ENCODE measurements at places on chromosomes 5 and 9. TPM values are rescaled to one million over a fixed set of nuclear protein-coding genes. Genes with fewer than 3 reads are reported as not detected.
A peak's percentile ranks its signal among the peaks of the same experiment; 100 is the strongest.

The ZNF618 gene
- 31.5 TPM for total RNA-seq

The WDR38 gene
- not detected for total RNA-seq

The SLC4A9 gene
- total RNA-seq: 1.1 TPM

The ODF2 gene
- 34.5 TPM for total RNA-seq

The RNF14 gene
- 27.5 TPM for total RNA-seq

DNA sequence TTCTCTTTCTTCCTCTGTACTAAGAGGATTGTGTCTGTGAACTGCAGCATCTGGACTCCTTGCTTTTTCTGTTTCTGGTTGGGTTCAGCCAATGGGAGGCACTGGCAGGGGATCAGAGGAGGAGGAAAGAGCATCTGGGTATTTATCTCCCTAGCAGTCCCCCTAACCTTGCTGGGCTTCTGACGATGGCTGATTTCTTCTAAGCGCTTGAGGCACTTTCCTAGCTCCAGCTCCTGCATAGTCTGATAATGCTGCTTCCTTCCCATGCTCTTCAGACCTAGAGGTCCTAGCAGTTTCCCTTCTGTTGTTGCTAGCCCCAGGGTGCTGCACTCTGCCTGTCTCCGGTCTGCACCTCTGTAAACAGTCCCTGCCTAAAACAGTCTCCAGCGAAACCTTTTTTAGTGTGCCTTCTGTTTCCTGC, 225.1 kb downstream of the PDZD2 start:
- no peaks in the 10 kb centered on the region for H3K36me3 ChIP-seq
- peak; percentile 52 for DNase-seq
- no peak overlapping the region for H3K4me3 ChIP-seq
- no peak overlapping the region for H3K27ac ChIP-seq
- H3K27me3 ChIP-seq: no peaks in the 10 kb centered on the region

DNA sequence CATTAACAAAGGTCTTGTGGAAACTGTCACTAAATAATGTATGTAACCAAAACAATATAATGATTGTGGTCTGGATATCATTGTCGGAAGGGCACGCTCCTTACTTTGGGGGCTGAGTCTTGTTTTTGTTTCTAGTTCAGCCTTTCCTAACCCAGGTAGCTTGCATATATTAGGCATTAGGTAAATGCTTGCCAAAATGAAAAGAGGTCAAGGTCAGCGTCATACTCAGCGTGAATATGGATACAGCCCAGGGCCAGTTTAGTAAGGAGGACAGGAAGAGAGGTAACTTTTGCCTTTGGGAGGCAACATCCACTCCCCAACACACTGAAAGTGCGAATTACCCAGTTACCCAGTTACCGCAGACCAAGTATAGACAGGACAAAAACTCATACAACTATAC, 171.4 kb downstream of the RAB3C start:
- no peak for DNase-seq
- no peaks in the 10 kb centered on the region for H3K4me1 ChIP-seq
- H3K27ac ChIP-seq: no peak overlapping the region
- H3K36me3 ChIP-seq: no peaks in the 10 kb centered on the region
- H3K27me3 ChIP-seq: no peaks in the 10 kb centered on the region
- H3K4me3 ChIP-seq: no peak overlapping the region

DNA sequence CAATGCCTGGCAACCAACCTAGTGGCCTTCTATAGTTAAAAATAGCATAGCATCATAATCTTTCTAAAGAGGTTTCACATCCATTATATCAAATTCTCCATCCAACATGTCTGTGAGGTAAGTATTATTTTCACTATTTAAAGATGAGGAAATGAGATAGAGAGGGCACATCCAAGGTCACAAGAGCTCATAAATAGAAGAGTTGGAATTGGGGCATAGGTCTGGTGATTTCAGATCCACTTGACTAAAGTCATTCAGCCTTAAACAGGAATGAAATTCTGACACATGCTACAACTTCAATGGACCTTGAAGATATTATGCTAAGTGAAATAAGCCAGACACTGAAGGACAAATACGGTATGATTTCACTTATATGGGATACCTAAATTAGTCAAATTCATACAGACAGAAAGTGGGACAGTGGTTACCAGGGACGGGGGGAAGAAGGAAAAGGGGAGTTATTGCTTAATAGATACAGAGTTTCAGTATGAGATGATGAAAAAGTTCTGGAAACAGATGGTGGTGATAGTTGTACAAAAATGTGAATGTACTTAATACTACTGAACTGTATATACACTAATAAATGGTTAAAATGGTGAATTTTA, 259.6 kb upstream of the NR4A3 start:
- no peaks in the 10 kb centered on the region for H3K36me3 ChIP-seq
- no peak overlapping the region for H3K27ac ChIP-seq
- DNase-seq: no peak

DNA sequence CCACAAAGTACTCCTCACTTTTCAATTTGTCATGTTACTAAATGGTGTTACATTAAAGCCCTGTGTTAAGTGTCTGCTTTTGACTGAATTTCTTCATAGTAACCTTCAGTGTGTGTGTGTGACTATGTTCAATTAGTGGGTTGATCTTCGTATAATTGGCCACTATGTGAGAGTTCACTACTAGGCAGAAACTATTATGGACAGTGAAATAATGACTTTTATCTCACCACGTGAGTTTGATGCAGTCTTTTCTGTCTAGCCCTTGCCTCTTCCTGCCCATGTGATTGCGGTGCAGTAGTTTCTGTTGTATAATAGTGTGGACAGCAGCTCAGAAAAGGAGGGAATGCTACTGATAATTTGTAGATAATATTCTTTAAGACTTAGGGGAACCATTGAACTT, 1.8 kb upstream of the MAML1 start:
- no peak overlapping the region for H3K4me3 ChIP-seq
- no peaks in the 10 kb centered on the region for H3K4me1 ChIP-seq
- no peak for DNase-seq
- H3K27ac ChIP-seq: no peak overlapping the region

DNA sequence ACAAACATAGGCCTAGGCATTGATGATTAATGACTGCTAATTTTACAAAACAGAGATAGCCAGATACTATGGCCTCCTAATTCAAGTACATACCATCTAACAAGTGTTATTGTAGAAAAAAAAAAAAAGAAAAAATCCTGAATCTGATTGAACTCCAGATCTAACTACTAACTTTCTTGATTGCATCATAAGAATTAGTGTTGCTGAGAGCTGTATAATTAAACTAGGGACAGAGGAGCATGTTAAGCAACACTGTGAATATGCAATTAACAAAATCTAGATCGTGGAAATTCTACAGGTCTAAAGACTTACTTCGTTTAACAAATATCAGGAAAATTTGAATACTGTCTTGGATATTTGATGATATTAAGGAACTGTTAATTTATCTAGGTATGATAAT, 208.3 kb upstream of the ZNF608 start:
- DNase-seq: no peak
- no peak overlapping the region for H3K27ac ChIP-seq
- no peaks in the 10 kb centered on the region for H3K36me3 ChIP-seq
- H3K4me3 ChIP-seq: no peak overlapping the region
- H3K4me1 ChIP-seq: no peaks in the 10 kb centered on the region

- no peak overlapping the region for H3K4me3 ChIP-seq
- no peaks in the 10 kb centered on the region for H3K36me3 ChIP-seq
- no peak overlapping the region for H3K27ac ChIP-seq
- H3K4me1 ChIP-seq: no peaks in the 10 kb centered on the region
- DNase-seq: peak; percentile 54
These were observed 1072.6 kb upstream of the COX7C start for GRCh38 chr5:85545129-85545528.

GRCh38 chr5:175466700-175467318, 11.6 kb upstream of the SFXN1 start:
- H3K36me3 ChIP-seq: no peaks in the 10 kb centered on the region
- no peak for DNase-seq
- no peak overlapping the region for H3K27ac ChIP-seq
- no peaks in the 10 kb centered on the region for H3K27me3 ChIP-seq
- peaks cover 15% of the 10 kb centered on the region for H3K4me1 ChIP-seq
- no peak overlapping the region for H3K4me3 ChIP-seq

GRCh38 chr9:122226142-122226757, 2.5 kb downstream of the LHX6 start:
- H3K4me1 ChIP-seq: no peaks in the 10 kb centered on the region
- no peak overlapping the region for H3K4me3 ChIP-seq
- peaks cover 100% of the 10 kb centered on the region for H3K27me3 ChIP-seq
- no peaks in the 10 kb centered on the region for H3K36me3 ChIP-seq
- peak; percentile 70 for DNase-seq
- no peak overlapping the region for H3K27ac ChIP-seq

- H3K27me3 ChIP-seq: no peaks in the 10 kb centered on the region
- peak overlapping the region; percentile 89 for H3K27ac ChIP-seq
- H3K4me3 ChIP-seq: peak overlapping the region; percentile 79
- no peaks in the 10 kb centered on the region for H3K36me3 ChIP-seq
These were observed 1.1 kb downstream of the RALGDS start for GRCh38 chr9:133119846-133120500.

DNA sequence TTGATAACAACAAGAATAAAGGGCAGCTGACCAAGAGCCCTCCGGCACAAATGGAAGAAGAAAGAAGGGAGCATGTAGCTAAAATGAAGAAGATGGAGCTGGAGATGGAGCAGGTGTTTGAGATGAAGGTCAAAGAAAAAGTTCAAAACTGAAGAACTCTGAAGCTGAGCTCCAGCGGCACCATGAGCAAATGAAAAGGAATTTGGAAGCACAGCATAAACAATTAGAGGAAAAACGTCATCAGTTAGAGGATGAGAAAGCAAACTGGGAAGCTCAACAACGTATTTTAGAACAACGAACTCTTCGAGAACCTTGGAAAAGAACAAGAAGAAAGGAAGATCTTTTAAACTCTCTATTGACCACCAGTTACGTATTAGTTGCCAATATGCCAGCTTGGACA, 100.9 kb downstream of the GABBR2 start:
- no peaks in the 10 kb centered on the region for H3K36me3 ChIP-seq
- H3K27me3 ChIP-seq: no peaks in the 10 kb centered on the region
- no peak for DNase-seq
- H3K4me1 ChIP-seq: no peaks in the 10 kb centered on the region
- no peak overlapping the region for H3K4me3 ChIP-seq
- H3K27ac ChIP-seq: no peak overlapping the region

GRCh38 chr9:87592554-87593358, 95.1 kb downstream of the DAPK1 start:
- no peaks in the 10 kb centered on the region for H3K27me3 ChIP-seq
- H3K36me3 ChIP-seq: no peaks in the 10 kb centered on the region
- no peak overlapping the region for H3K4me3 ChIP-seq

DNA sequence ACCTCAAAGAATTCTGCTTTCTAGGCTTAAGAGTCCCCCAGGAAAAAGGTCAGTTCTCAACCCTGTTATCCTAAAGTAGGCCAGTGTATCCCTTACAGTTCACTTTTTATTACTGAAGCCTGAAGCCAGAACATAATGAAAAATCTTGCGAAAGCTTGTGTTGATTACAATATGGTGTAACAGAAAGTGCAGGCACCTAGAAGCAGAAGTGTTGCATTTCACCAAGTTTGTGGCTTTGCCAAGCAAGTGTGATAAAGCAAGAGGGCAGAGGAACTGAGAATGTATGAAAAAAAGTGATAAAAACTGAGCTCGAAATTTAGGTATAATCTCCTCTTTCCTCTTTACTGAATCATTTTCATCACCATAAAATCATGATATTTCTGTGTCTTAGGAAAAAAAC, 26.2 kb downstream of the AGTPBP1 start:
- no peak for DNase-seq
- no peaks in the 10 kb centered on the region for H3K27me3 ChIP-seq
- H3K36me3 ChIP-seq: no peaks in the 10 kb centered on the region
- no peaks in the 10 kb centered on the region for H3K4me1 ChIP-seq
- H3K27ac ChIP-seq: no peak overlapping the region

DNA sequence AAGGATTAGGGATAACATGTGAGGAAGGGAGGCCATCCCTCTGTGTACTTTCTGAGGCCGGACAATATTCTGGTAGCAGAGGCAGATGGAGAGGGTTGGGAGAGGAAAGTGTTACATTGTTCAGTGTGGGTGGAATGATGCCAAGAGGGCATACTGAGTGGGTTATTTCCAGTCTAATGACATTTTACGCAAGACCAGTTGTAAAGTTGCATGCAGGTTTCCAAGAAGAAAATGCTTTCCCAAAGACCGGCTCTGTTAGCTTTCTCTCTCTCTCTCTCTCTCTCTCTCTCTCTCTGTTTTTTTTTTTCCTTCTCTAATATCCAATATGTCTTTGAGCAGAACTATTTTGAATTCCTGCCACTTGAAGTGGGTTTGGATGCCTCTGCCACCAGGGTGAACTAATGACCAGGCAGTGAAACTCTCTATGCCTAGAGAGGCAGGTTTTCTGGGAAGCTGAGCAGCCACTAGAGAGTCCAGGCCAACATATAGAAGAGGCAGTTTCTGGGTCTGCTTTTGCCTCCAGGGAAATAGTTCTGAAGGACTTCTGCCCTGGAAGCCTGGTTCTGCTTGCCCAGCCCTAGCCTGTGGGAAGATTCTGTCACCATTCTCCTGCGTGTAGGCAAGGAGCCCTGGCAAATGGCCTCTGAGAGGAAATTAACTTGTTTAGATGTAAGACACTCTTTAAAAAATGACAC, 24.4 kb upstream of the ZNF366 start:
- no peaks in the 10 kb centered on the region for H3K4me1 ChIP-seq
- no peak for DNase-seq
- no peak overlapping the region for H3K27ac ChIP-seq
- no peak overlapping the region for H3K4me3 ChIP-seq

DNA sequence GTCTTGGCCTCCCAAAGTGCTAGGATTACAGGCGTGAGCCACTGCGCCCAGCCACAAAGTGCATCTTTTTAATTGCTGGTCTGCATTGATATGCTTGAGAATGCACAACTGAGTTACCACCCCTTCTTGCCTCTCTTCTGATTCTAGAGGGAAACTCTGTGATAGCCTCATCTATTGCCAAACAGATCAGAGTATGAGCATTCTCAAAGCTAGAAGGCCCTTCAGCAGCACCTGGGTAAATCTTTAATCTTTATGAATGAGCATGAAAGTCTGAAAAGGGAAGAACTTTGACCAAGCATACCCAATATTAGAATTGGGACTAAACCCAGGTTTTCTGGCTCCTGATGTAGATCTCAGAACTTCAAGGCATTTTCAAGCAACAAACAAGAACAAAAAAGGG, 298.3 kb upstream of the TNC start:
- H3K27ac ChIP-seq: no peak overlapping the region
- peaks cover 2% of the 10 kb centered on the region for H3K4me1 ChIP-seq
- no peak overlapping the region for H3K4me3 ChIP-seq
- no peaks in the 10 kb centered on the region for H3K36me3 ChIP-seq

DNA sequence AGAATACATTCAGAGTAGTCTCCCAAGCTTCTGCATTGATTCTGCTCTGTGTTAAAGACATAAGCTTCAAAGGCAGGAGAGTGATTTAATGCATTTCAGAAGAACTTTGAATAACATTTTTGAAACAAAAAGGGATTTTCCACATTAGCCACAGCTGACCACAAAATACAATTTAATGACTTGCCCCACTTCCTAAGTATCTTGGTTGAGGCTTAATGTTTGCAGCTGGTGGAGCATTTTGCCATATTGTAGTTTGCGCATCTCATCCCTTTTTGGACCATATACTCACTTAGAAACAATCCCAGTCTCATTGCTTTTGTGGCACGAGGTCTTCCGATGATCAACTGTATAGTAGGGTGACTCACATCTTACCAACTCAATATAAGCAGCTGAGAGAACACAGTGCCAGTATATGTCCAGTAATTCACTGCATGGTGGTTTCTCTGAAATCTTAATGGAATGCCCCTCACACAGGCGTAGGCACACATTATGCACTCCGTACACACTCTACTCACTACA, 455.8 kb upstream of the PTGER4 start:
- no peak for DNase-seq
- no peak overlapping the region for H3K4me3 ChIP-seq
- H3K4me1 ChIP-seq: peaks cover 5% of the 10 kb centered on the region
- H3K36me3 ChIP-seq: no peaks in the 10 kb centered on the region
- H3K27ac ChIP-seq: no peak overlapping the region
- H3K27me3 ChIP-seq: no peaks in the 10 kb centered on the region

Data from endodermal cell (in vitro differentiated cells).